NCI-H748 treated with DMSO at 0.1 percent for 48 hours (cell line): ENCODE measurements at places on chromosomes 13 and 19.
A peak's percentile ranks its signal among the peaks of the same experiment; 100 is the strongest.

GRCh38 chr13:33649212-33649878 is 168.6 kb upstream of the RFC3 start:
- DNase-seq = peak; percentile 99

GRCh38 chr19:19628501-19629134 is 598 bp upstream of the LPAR2 start:
- peak; percentile 37 for DNase-seq

GRCh38 chr19:18847549-18848463 is 16.0 kb downstream of the UPF1 start:
- DNase-seq = no peak

GRCh38 chr13:36108954-36109353 is 22.2 kb downstream of the DCLK1 start:
- no peak for DNase-seq

DNA sequence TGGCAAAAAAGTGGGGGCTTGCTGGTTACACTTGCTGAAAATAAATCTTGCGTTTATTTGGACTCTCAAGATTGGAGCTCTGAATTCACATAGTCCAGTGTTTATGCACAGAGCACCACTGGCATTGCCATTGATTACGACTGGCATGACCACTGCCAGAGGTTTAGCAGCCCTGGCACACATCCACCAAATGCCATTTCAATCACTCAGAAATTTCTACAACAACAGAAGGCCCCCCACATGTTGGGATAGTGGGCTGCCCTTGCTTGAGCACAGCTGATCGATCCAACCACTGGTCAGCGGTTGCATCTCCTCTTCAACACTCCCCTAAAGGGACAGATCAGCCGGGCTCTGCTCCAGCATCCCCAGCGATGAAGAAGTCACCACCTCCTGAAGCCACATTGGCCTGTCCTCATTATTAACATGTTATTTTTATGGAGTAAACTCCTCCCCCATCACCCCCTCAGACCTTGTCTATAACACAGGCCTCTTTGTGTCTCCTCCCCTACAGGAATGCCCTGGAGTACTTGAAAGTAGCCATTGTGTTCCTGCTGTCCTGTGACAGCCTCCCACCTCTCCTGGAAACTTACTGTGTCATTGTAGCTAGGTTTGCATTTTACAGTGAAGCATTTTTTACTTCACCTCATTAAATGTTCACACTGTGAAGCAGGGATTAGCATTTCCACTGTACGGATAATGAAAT is 51.3 kb downstream of the CDADC1 start:
- DNase-seq = no peak

DNA sequence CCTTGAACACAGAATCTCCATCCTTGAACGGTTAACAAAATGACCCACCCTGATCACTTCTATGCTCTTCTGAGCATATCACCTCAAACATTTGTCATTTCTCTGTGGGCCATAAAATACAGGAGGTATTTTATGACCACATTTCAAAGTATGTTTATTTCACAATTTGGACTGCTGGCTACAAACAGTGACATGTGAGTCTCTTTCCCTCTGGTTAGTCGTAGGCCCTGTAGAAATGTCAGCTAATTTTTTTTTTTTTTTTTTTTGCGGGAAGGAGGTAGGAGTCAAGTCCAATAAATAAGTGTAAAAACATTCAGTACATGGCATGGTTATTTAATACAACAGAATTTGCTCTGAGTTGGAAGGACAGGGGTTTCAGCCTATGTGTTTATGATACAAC is 70.7 kb downstream of the FOXO1 start:
- no peak for DNase-seq

GRCh38 chr13:50187352-50188029 is 172.2 kb downstream of the KCNRG start:
- no peak for DNase-seq

DNA sequence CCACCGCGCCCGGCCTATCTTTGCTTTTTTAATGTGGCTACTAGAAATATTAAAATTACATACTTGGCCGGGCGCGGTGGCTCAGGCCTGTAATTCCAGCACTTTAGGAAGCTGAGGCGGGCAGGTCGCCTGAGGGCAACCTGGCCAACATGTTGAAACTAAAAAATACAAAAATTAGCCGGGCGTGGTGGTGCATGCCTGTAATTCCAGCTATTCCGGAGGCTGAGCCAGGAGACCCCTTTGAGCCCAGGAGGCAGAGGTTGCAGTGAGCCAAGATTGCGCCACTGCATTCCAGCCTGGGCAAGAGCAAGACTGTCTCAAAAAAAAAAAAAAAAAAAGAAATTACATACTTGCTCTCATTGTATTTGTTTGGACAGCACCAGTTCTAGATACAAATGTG is 34.8 kb upstream of the DPRX start:
- no peak for DNase-seq

GRCh38 chr13:44206434-44206833 is 167.2 kb upstream of the SERP2 start:
- DNase-seq = no peak

DNA sequence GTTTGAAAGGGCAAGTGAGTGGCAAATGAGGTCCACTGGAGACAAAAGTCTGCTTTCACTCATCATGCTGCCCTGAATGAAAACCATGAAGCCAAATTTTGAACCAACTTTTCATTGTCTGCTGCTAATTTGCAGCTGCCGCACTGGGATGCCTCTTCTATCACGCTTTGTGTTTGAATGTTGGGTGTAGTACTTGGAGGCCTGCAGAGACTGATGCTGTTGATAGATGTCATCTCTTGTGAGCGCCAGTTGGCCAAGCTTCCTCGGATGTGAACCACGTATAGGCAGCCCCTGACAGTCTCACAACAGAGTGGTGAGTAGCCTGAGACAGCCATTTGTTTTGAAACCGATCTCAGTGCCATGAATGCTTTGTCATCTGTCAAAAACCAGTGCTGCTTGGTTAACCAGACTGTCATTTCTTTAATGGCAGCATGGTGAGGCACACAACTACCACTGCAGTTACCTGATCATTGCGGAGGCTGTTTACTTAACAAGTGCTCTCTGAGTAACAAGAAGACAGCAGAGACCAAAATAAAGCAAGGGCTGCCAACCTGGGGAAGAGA is 31.2 kb upstream of the SLC10A2 start:
- no peak for DNase-seq

GRCh38 chr19:47702671-47703070 is 10.6 kb upstream of the EHD2 start:
- DNase-seq = no peak

DNA sequence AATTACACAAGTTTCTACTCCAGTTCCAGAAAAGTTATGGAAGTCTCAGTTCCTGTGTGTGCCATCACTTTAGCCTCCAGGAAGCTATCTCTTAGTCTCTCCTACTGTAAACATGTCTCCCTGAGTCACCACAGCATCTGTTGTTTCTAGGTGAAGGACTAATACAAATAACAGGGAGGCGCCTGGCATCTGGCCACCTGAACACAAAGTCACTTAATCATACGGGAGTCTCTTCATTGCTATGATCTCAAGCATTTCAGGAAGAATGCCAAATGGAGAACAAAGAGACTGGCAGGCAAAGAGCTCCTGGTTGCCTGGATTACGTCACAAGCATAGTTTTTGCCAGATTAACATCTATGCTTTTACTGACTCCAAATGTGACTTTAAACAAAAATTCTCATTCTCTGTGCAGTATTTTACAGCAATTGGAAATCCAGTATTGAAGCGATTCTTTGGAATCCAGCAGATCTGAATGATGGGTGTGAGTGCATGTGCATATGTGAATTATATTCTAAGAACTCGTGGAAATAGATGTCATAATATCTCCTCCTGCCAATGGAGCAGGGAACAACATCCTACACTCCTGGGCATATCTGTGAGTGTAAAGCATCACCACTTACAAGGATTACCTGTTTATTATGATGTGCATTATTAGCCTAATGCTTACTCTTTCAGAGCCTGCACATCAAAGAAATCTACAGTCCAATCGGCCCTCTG is 572.8 kb downstream of the PCDH9 start:
- DNase-seq = peak; percentile 96

DNA sequence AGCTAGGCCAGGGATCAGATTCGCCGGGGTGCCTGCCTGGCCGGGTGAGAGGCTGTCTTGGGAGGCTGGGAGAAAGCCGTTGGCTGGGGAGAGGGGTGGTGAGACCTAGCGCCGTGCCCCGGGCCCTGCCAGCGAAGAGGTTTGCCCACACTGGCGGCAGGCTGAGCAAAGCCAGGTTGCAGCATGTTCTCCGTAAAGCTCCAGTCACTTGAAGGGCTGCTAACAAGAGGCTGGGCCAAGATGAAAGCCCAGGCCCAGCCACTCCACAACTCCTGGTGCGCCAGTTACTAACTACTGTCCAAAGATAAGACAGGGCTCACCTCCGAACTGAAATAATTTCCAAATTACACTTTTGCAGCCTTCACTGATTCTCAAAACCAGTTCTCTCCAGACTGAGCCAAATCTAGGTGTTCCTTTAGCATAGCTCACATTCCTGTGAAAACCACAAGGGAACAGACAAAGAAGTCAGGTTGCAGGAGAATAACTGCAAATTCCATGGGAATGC is 16.3 kb downstream of the ELAVL1 start:
- no peak for DNase-seq

DNA sequence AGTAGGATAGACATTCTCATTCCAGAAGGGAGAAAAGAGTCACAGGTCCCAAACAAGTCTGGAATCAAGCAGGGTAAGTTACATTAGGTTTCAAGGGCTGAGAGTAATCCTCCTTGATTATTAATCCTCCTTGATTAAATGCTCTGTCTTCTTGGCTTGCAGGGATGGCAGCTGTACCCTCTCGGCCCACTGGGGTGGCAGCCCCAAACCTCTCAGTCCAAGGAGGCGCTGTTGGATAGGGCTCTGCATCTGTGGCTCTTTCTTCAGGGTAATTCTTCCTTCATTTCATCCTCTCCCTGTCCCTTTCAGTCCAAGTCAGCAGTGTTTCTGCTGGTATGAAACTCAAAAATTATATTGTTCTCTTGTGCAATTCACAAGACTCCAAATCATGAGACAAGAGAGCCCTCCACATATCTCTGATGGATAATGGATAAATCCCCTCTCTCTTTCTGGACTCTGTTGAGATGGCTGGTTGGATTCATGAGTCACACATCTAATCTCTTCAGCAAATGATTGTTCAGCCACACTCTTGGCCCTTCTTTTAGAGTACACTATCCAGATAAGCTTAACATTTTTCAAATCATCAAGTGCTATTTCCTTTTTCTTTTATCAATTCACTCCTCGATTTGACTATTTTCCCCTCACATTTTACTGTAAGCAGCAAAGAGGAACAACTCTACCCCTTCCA is 323.7 kb upstream of the HTR2A start:
- no peak for DNase-seq

DNA sequence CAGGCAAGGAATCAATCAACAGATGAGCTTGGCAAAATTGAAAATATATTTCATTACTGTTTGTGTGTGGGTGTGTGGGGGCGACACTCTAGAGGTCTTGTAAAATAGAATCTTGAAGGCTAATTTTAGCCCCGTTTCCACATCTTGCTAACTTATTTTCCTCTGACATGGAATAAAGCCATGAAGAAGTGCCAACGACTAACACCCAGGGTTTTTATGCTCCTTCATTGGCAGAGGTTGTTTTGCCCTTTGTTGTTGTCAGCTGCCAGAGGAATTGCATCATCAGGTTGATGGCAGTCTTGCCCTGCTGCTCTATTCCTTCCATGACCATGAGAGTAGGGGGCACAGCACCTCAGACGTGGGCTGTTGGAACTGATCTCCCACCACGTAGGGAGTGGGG is 30.6 kb upstream of the FAM216B start:
- no peak for DNase-seq

DNA sequence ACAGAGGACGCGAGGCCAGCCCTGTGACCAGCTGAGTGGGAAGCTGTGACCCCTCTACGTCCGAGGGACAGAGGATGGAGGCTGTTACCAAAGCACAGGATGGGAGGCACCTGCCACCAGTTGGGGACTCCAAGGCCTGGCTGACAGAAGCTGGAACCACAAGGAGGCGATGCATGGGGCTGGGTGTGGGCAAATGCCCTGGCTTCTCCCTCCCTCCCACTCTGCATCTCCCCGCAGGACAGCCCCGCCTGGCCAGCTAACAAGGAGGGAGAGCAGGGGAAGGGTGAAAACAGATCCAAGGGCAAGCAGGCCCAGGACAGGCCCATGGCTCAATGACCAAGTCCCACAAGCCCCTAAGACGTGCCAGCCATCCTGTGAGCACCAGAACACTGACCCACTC is 28.6 kb downstream of the AKT2 start:
- DNase-seq = no peak
